Aorta (tissue), 5 donors: ENCODE measurements at places on chromosomes 2 and 18.
A peak's percentile ranks its signal among the peaks of the same experiment; 100 is the strongest.

DNA sequence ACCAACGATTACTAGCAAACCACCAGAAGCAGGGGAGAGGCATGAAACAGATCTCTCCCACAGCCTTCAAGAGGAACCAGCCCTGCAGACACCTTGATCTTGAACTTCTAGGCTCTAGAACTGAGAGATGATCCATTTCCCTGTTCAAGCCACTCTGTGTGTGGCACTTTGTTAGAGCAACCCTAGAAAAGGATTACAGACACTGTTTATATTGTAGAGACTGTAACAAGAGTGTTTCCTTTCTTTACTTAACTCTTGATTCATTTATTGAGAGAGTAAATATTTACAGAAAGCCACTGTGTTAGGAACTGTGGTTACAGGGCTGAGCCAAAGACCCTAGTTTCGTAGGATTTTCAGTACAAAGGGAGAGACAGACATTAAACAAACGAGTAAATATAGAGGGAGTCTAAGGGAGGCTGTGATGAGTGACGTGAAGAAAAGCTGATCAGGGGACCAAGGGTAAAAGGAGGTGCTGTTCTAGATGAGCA, 10.9 kb downstream of the CCDC68 start:
- DNase-seq = no peak

DNA sequence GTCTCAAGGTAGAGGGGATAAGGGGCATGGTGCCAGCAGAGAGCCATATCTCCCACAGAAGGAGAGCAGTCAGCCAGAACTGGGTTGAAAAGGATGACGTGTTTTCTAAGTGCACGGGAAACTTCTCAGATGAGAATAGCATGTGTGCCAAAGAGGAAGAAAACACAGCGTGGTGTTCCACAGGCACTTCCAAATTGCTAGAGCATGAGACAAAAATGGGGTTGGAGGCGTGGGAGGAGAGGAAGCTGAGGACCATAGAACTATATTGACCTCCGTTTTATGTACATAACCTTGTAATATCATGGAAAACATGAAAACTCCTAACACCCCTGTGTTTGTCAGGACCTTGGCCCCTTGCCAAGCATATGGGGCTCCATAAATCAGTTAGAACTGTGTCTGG, 682.7 kb upstream of the RAB6C start:
- DNase-seq = no peak

DNA sequence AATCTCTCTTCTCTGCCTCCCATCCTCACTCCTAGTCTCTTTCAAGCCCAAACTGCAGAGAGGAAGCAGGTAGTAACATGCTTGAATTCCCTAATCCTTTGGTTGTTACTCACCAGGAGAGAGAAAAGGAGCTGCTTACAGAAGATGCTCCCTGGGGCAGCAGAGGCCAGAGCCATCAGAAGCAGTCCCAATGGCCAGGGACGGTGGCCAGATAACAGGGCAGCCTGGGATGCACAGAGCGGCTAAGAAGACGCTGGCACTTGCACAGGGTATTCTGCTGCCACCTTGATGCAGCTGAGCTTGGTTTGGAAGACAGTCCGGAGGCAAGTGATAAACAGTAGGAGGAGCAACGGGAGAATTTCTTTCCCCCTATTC, 250 bp downstream of the DSC1 start:
- DNase-seq = no peak

DNA sequence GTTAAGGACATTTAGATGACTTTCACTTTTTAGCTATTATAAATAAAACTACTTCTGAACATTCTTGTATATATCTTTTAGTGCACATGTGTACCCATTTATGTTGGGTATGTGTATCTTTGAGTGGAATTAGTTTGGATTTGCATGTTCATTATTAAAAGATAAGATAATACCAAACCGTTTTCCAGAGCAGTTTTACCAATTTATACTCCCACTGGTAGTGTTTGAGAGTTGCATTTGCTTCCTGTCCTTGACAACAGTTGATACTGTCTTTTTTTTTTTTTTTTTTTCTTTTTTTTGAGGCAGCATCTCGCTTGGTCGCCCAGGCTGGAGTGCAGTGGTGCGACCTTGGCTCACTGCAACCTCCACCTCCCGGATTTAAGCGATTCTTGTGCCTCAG, 23.3 kb downstream of the SLC30A6 start:
- no peak for DNase-seq

DNA sequence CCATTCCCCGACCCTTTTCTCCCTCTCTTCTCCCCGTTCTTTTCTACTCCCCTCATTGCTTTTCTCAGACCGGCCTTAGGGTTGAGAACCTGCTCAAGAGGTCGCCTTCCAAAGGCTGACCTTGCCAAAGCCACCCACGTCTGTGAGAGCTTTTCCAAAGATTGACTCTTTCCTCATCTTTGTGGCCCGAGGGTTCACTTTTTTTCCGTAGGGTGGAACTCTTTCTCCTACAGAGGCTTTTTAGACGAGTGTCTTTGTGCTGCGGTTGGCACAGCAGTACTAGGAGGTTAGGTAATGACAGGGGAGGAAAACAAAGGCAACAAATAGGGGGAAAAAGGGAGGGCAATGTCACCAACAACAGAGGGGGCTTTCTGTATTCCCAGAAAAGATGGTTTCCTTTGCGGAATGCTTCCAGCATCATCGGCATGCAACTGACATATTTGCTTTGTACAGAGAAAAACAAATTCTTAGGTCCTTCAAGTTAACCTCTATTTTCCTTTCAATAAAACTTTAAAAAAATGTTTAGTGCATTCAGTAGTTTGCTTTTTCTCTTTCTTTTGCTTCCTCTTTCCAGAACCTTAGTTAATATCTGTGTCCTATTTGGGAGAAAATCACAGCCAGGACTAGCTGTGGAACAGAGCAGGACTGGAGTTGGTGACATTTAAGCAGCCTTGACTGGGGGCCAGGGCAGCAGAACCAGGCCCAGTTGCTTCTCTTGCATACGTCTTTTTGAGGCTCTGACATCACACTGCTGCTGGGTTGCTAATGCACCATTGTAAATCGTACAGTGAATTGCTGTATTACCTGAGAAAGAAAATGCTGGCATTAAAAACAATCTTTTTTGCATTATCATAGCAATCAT, 188.1 kb upstream of the FANCL start:
- DNase-seq = no peak

- DNase-seq = no peak
Observed at GRCh38 chr2:157246765-157247407, 10.6 kb upstream of the GALNT5 start.

DNA sequence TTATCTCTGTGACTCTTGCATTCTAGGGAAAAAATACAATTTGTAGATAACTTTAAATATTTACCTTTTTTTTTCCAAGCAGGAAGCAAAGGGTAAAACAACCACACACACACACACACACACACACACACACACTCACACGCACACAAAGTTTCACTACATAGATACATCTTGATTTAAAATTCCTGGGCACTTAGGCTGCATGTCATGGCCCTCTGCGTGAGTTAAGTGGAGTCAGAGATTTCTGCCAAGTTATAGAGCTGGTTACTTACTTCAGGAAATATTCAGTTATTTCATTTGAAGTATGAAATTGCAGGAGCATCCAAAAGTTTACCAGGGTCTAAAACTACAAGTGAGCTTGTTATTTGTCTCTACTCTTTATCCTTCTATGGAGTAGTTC, 612.0 kb downstream of the IRS1 start:
- DNase-seq = no peak

DNA sequence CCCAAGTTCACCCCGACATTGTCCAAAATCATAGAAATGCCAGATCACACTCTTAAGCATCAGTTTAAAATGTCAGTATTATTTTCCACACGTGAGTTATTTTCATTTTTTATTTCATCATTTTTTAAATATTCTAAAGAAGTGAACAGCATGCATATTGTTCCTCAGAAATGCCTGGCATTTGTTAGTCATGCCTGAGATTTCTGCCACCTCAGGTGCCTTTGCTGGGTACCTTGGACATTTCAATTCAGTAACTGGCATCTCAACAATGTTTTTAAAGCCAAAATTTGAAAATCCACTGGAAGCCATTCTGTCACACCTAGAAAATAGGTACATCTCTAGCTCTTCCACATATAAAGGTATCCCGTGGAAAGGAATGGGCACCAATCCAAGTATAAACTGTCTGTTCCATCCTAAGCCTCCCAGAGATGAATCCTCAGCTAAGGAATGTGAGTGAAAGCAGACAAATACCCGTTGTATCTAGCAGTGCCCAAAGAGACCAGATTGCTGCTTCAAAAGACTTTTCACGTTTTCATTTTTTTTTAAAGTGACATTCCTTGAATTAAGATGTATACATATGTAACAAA, 159.8 kb downstream of the ZNF385B start:
- no peak for DNase-seq

- DNase-seq = no peak
Observed at GRCh38 chr2:135130751-135131150, 78.7 kb downstream of the RAB3GAP1 start.

DNA sequence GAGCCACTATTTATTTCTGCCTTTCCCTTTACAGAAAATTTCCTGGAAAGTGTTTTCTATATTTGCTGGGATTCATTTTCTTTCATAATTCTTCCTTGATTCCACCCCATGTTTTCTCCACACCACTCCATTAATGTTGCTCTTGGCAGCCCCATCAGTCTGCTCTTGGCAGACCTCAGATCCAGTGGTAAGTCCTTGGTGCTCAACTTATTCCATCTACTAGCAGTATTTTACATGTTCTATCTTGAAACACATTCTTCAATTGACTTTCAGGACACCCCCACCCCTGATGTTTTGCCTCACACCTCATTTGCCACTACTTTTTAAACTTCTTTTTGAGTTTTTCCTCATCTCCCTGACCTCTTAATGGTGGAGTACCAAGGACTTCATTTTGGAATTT, 65.0 kb downstream of the HNMT start:
- DNase-seq = peak; percentile 58

DNA sequence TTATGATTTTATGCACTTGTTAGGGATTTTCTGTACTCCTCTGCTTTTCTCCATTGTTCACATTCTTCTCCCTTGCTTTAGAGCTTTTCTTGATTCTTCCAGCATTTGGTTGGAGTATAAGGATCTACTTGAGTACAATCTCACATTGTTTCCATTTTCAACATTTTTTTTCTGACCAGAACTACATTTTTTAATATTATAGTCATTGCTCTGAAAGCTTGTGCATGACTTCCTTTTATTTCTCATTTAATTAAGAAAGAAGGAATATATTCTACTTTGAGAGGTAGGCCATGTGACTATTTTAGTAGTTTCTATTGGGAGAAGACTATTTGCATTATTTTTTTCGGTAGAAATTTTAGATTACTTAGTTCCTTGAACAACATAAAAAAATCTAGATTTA, 200.4 kb downstream of the TMEM247 start:
- no peak for DNase-seq

GRCh38 chr2:33377048-33377447, 99.4 kb upstream of the RASGRP3 start:
- peak; percentile 58 for DNase-seq

- DNase-seq = no peak
Observed at GRCh38 chr18:42814184-42814583, 301.3 kb downstream of the RIT2 start.

DNA sequence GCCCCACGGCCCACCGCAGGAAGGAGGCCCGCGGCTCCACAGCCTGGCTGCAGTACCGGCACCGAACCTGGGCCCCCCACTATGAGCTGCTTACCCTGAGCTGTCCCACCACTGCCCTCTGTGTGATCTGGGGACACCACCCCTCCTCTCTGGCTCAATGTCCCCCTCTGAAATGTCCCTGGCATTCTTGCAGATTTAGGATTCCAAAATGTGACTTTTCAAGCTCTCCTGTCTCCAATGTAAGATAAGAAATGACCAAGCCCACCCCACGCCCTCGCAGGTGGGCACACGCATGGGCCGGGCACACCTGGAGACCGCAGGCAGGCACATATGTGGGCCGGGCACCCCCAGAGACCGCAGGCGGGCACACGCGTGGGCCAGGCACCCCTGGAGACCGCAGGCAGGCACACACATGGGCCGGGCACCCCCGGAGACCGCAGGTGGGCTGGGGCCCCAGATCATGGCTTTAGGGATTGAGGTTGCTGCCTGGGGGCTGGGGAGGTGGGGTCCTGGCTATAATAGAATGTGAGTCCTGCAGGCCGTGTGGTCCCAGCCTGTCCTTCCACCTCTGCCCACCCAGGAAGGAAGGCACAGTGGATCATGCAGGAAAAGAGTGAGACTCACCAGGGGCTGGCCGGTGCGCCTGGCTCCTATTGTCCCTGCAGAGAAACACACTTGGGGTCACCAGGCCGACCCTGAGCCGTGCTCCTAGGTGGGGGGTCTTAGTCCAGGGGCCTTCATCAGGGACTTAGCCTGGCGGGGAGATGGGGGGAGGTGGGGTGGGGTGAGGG, 7.2 kb downstream of the PDCD1 start:
- DNase-seq = no peak

GRCh38 chr2:58497168-58497567, 256.0 kb upstream of the FANCL start:
- DNase-seq = no peak

GRCh38 chr2:65528241-65528574, 95.8 kb upstream of the SPRED2 start:
- DNase-seq = no peak

- DNase-seq = no peak
Observed at GRCh38 chr2:237452861-237453260, 34.2 kb upstream of the MLPH start.

GRCh38 chr2:220789961-220790360, 782.1 kb downstream of the EPHA4 start:
- no peak for DNase-seq

DNA sequence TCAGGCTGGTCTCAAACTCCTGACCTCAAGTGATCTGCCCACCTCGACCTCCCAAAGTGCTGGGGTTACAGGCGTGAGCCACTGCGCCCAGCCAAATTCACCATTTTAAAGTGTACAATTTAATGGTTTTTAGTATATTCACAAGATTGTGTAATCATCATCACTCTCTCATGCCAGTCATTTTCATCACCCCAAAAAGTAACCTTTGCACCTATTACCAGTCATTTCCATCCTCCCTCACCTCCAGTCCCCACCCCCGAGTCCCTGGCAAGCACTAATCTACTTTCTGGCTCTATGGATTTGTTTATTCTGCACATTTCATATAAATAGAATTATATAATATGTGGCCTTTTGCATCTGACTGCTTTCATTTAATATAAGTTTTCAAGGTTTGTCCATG, 10.8 kb downstream of the PCBP1 start:
- no peak for DNase-seq

- DNase-seq = no peak
Observed at GRCh38 chr2:12616456-12617156, 100.1 kb upstream of the TRIB2 start.

GRCh38 chr2:100957996-100958653, 44.0 kb upstream of the RPL31 start:
- DNase-seq = no peak

GRCh38 chr2:132542953-132543569, 126.5 kb downstream of the GPR39 start:
- no peak for DNase-seq
